ENCODE measurements at places on chromosomes 7 and 10. TPM values are rescaled to one million over a fixed set of nuclear protein-coding genes. Genes with fewer than 3 reads are reported as not detected.

Gene NPY4R2
- total RNA-seq, result 2.6 TPM

Gene CCNJ
- total RNA-seq, result 8.9 TPM

Gene SPDYE17
- not detected for total RNA-seq

Gene TNPO3
- 46.6 TPM for total RNA-seq

Gene SIRT1
- 20.4 TPM for total RNA-seq

Gene HTR5A
- total RNA-seq, result not detected

Gene ZNF727
- 1.2 TPM for total RNA-seq

Gene HGF
- total RNA-seq, result 4.5 TPM

Gene GPR26
- total RNA-seq, result not detected

DNA sequence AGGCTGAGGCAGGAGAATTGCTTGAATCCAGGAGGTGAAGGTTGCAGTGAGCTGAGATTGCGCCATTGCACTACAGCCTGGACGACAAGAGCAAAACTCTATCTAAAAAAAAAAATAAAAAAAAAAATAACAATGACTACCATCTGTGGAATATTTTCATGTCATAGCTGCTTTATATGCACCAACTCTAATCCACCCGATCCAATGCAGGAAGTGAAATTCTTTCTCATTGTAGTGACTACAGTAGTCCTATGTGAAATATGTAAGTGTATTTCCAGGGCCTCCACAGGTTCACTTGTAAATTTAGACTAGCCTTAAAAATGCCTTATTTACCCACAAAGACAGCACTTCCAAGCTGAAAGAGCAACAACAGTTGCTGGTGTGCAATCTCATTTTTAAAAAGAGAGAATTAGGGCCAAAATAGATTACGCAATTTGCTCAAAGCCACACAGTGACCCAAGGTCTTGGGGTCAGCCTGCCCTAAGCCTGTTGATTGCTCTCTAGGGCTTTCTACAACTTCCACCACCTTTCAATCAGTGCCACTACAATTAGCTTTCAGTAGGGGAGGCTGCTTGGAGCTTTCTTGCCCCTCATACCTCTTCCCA is 25.8 kb upstream of the EGFR start:
- no peak overlapping the region for H3K4me3 ChIP-seq
- H3K36me3 ChIP-seq, result no peaks in the 10 kb centered on the region
- no peak overlapping the region for H3K27ac ChIP-seq
- H3K27me3 ChIP-seq, result no peaks in the 10 kb centered on the region
- DNase-seq, result no peak

DNA sequence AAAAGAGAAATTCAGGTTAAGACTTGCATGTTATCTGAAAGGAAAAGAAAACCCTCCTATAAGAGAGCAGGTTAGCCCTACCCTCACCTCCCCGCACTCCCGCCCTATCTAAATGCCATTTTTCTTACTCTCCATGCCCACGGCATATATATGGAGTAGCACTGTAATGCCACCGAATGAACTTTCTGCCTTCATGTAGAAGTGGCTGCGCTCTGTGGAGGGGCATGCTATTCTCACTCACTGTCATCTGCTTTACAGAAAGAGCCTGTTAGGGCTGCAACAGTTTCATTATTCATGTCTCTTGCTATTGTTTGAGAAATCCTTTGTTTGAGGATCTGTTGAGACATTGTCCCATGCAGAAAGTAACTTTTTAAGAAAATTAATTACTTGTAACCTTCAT is 1190.6 kb downstream of the SORCS1 start:
- no peaks in the 10 kb centered on the region for H3K36me3 ChIP-seq
- H3K4me1 ChIP-seq, result no peaks in the 10 kb centered on the region
- no peaks in the 10 kb centered on the region for H3K27me3 ChIP-seq
- no peak for DNase-seq
- H3K4me3 ChIP-seq, result no peak overlapping the region

DNA sequence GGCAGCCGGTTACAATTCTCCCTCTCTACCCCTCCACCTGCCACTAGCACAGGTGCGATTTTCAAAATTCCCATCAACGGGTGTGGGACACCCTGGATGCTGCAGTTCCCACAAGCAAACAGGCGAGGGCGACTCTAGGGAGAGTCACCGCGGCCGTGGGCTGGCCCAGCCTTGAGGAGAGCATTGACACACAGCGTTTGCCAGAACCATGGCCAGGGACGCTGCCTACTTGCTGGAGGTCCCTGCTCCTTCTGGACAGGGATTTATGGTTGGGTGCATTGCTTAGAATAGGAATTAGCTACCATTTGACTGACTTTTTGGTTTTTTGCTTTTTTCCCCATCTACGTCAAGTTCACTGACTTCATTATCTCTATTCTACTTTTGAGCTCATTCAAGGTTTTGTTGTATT is 19.0 kb upstream of the CLDN4 start:
- H3K27ac ChIP-seq, result peak overlapping the region; percentile 91
- no peak overlapping the region for H3K4me3 ChIP-seq
- H3K27me3 ChIP-seq, result no peaks in the 10 kb centered on the region

- H3K27me3 ChIP-seq, result no peaks in the 10 kb centered on the region
- H3K4me1 ChIP-seq, result no peaks in the 10 kb centered on the region
These were observed 46.3 kb downstream of the KIAA1549 start for GRCh38 chr7:138934861-138935260.

DNA sequence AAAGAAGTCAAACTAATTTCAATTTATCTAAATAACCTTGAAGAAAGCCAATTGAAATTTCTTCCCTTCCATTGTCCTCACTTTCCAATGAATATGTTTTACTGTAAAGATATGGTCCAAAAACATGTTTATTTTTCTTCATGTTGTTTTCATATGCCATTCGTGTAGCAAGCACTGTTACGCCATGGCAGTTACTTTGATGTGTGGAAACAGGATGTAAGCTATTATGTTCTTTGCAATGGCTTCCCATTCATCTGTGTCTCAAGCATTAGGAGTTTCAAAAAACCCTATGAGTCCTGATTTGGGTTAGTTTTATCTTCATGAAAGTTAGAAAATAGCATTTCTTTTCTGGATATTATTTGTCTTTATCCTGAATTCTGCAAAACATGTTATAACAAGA is 31.0 kb downstream of the GPR141 start:
- no peaks in the 10 kb centered on the region for H3K4me1 ChIP-seq
- no peak for DNase-seq
- H3K27me3 ChIP-seq, result no peaks in the 10 kb centered on the region
- no peak overlapping the region for H3K4me3 ChIP-seq
- no peak overlapping the region for H3K27ac ChIP-seq

DNA sequence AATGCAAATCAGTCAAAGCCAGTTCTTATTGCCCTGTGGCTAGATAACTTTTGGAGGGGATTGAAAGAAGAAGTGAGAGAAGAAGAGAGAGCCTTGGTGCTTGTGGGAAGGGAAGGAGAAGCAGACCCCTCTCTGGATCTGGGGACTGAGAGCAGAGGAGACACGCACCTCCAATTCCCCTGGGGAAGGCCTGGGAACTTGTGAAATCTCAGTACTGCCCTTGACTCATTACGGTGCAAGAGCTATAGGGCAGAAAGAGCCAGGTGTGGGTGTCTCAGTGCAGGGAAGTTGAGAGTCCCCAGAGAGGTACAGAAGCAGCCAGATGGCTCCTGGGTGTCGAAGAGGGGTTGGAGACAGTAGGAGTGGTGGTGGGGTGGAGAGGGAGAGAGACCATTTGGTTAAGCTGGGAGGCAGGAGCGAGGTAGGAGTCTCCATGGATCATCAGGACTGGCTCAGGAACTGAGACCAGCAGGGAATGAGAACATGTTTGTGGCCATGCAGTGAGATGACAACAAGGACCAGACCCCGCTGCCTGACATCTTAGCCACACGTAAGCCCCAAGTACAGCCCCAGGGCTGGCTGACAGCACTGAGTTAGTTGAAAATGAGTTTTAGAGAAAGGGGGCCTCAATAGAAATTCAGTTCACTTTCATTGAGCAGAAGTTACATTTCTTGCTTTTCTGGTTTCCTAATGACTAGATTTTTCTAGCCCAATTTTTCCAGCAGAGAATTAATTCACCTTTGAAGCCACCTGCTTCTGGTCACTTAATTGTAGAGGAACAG is 238.2 kb downstream of the BUB3 start:
- H3K27me3 ChIP-seq, result no peaks in the 10 kb centered on the region
- no peaks in the 10 kb centered on the region for H3K36me3 ChIP-seq
- DNase-seq, result no peak
- no peaks in the 10 kb centered on the region for H3K4me1 ChIP-seq

- no peak overlapping the region for H3K4me3 ChIP-seq
- no peaks in the 10 kb centered on the region for H3K27me3 ChIP-seq
- no peak for DNase-seq
- no peak overlapping the region for H3K27ac ChIP-seq
- no peaks in the 10 kb centered on the region for H3K4me1 ChIP-seq
These were observed 911.9 kb upstream of the LRRN3 start for GRCh38 chr7:110179037-110179436.

GRCh38 chr7:80542398-80542797 is 30.5 kb upstream of the GNAT3 start:
- H3K36me3 ChIP-seq, result no peaks in the 10 kb centered on the region
- H3K4me1 ChIP-seq, result no peaks in the 10 kb centered on the region
- H3K27ac ChIP-seq, result no peak overlapping the region
- H3K27me3 ChIP-seq, result no peaks in the 10 kb centered on the region
- DNase-seq, result no peak

- no peaks in the 10 kb centered on the region for H3K4me1 ChIP-seq
- no peaks in the 10 kb centered on the region for H3K27me3 ChIP-seq
- H3K36me3 ChIP-seq, result no peaks in the 10 kb centered on the region
- DNase-seq, result no peak
These were observed 41.9 kb downstream of the NKX6-2 start for GRCh38 chr10:132743925-132744490.

DNA sequence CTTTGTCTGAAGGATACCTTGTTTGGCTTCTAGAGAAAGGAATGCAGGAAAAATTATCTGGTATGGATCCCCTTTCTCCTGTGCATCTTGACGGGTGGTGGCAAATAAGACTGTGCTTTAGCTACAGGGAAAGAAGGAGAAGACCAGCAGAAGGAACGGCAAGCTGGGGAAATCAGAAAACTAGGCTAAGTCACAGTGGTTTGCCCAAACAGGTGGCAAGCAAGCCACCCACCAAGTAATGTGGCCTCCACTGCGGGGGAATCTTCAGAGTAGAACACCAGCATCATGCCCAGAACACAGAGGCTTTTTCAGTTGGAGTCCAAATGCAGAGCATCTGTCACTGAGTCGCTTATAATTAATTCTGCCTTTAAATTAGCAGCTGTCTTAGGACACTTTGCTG is 282.8 kb downstream of the PHF14 start:
- no peaks in the 10 kb centered on the region for H3K4me1 ChIP-seq
- no peaks in the 10 kb centered on the region for H3K36me3 ChIP-seq
- H3K27ac ChIP-seq, result no peak overlapping the region

- H3K4me1 ChIP-seq, result no peaks in the 10 kb centered on the region
- no peak for DNase-seq
- H3K27ac ChIP-seq, result no peak overlapping the region
- no peaks in the 10 kb centered on the region for H3K27me3 ChIP-seq
- no peak overlapping the region for H3K4me3 ChIP-seq
- H3K36me3 ChIP-seq, result no peaks in the 10 kb centered on the region
These were observed 251.5 kb downstream of the LRMDA start for GRCh38 chr10:75682649-75683557.

DNA sequence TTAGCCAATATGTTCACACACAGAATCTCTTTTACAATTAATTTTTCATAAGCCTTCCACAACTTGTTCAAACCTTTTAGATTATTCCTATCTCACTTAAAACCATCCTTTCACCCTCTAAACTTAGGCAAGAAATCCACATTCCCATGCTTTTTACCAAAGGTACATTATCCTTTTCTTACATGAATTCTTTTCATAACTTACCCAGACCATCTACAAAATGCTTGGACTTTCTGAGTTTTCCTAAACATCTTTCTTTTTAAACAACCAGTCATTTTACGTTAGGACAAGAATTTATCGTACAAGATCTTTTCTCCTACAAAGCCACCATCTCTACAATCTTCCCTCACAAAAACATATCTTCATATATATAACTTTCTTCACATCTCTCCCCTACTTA is 18.8 kb upstream of the GARS1 start:
- peaks cover 3% of the 10 kb centered on the region for H3K36me3 ChIP-seq
- no peak overlapping the region for H3K27ac ChIP-seq
- no peaks in the 10 kb centered on the region for H3K4me1 ChIP-seq
- H3K4me3 ChIP-seq, result no peak overlapping the region

- no peaks in the 10 kb centered on the region for H3K36me3 ChIP-seq
- no peak for DNase-seq
- H3K27me3 ChIP-seq, result no peaks in the 10 kb centered on the region
These were observed 148.7 kb downstream of the WDR11 start for GRCh38 chr10:120999868-121000267.

GRCh38 chr10:14250496-14251076 is 80.1 kb downstream of the FRMD4A start:
- H3K4me3 ChIP-seq, result no peak overlapping the region
- no peak for DNase-seq
- H3K27me3 ChIP-seq, result no peaks in the 10 kb centered on the region
- no peak overlapping the region for H3K27ac ChIP-seq
- no peaks in the 10 kb centered on the region for H3K36me3 ChIP-seq
- no peaks in the 10 kb centered on the region for H3K4me1 ChIP-seq

DNA sequence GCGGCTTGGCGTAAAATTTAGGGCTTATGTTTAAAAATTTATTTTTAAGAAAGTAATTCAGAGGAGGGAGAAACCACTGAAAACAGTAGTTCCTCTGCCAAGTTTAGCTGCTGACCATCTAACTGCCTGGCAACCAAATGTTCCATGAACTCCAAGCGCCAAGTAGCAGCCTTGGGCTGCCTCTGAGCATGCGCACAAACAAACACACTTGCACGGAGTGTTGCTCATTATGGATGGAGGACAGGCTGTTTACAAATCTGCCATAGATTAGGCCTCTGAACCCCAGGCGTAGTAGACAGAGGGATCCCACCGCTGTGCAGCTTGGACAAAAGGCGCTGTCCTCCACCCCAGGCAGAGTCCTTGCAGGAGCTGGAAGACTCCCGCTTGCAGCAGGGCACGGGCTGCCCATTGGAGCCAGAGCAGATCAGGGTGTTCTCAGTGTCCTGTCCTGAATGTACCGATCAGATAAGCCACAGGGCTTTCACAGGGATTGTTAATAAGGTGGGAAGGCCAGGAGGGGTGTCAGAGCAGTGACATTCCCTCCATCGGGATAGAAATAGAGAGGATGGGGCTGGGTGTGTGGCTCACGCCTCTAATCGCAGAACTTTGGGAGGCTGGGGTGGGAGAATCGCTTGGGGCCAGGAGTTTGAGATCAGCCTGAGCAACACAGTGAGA is 47.7 kb upstream of the LYZL1 start:
- no peak for DNase-seq
- no peak overlapping the region for H3K27ac ChIP-seq
- no peak overlapping the region for H3K4me3 ChIP-seq
- no peaks in the 10 kb centered on the region for H3K36me3 ChIP-seq
- H3K4me1 ChIP-seq, result no peaks in the 10 kb centered on the region

DNA sequence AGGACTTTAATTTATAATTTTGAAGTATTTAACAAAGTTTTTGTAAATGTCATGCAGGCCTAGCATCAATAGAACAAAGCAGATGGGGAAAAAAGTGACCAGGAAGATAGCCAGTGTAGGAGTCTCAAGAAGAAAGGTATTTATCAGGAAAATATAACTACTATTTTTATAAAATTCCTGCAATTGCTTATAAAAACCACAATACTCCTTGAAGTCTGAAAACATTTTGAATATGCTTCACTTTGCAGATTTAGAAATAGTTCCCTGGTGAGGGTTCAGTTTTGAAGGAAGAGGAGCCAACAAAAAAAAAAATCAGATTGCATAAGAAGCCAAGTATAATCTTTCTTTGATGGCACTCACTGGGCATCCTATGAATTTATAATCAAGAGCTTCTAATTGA is 34.1 kb downstream of the MTERF1 start:
- H3K27me3 ChIP-seq, result no peaks in the 10 kb centered on the region
- no peaks in the 10 kb centered on the region for H3K36me3 ChIP-seq
- no peak overlapping the region for H3K4me3 ChIP-seq
- no peak overlapping the region for H3K27ac ChIP-seq
- DNase-seq, result no peak
